ENCODE measurements at places on chromosomes 6 and 20.

DNA sequence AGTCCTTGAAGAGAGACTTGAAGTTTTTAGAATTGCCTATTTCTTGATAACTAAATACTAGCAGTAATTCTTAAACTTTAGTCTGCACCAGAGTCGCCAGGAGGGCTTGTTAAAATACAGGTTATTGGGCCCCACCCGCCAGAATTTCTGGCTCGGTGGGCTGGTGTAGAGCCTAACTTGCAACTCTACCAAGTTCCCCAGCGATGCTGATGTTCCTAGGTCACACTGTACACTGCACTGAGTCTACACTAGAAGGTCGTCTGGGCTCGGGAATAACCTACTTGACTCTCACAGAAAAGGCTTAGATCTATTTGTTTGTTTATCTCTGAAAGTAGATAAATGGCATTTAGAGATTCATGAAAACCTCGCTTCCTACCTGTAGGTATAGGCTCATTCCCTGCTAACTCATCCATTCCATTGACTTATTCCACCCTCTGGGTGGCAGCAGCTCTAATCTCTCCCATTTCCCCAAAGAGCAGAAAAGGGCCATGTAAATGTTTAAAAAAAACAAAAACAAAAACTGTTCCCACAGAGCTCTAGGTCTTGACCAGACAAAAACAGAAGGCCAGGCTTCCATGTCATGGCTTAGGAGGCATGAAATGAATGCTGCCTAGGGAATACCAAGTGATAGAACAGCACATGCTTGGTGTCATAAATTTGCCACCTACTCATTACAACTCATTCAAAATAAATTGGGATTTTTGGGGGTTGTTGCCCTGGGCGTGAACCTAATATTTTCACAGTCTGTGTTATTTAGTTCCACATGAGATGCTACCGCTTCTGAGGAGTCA is 292.1 kb downstream of the ADGB start:
- no peak for DNase-seq

GRCh38 chr6:148379966-148380713 is 37.5 kb downstream of the SASH1 start:
- DNase-seq, result no peak

- no peak for DNase-seq
Observed at GRCh38 chr6:109076377-109076776, 18.3 kb downstream of the SESN1 start.

DNA sequence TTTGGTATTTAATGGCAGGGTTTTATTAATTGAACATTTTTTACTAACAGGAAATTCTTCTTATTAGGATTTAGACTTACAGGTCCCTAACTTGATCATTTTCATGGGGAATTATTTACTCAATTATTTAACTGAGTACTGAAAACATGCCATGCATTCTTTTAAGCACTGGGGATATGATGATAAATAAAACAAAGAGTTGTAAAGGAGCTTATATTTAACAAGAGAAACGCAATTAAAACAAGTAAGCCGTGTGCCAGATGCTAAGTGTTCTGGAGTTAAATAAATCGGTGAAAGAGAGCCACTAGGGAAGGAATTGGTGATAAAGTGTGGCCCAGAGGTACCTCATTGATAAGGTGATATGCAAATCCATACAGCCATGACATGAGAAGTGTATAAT is 214.2 kb upstream of the HTR1E start:
- no peak for DNase-seq

GRCh38 chr20:51419231-51419630 is 123.3 kb downstream of the NFATC2 start:
- no peak for DNase-seq

- no peak for DNase-seq
Observed at GRCh38 chr6:135209803-135210202, 28.7 kb downstream of the MYB start.

GRCh38 chr6:4280707-4281106 is 145.3 kb upstream of the ECI2 start:
- DNase-seq, result no peak

DNA sequence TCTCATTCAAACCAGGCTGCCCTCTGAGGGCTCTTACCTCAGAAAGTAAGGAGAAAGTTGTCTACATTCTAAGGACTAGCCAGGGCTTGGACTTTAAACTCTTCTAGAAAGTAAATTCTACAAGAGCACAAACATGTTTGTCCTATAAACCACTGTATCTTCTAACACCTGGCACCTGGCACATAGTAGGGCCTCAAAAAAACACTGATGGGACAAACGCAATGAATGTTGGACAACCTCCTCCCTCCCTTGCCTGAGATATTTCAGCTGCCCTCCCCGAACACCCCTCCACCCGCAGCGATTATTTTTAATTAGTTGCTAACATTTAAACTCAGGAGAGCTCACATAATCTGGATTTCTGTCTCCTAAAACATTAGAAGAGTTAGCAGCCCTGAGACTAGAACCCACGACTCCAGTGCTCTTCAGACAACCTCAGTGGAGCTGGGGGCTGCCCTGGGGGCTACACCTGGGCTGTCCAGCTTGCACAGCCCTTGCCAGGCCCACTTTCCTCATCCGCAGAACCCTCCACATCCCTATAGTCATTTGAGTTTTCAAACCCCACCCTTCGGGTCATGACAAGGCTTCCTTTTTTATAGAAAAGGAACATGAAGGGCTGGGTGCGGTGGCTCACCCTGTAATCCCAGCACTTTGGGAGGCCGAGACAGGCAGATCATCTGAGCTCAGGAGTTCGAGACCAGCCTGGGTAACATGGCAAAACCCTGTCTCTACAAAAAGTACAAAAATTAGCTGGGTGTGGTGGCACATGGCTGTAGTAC is 4.9 kb downstream of the HCK start:
- no peak for DNase-seq

DNA sequence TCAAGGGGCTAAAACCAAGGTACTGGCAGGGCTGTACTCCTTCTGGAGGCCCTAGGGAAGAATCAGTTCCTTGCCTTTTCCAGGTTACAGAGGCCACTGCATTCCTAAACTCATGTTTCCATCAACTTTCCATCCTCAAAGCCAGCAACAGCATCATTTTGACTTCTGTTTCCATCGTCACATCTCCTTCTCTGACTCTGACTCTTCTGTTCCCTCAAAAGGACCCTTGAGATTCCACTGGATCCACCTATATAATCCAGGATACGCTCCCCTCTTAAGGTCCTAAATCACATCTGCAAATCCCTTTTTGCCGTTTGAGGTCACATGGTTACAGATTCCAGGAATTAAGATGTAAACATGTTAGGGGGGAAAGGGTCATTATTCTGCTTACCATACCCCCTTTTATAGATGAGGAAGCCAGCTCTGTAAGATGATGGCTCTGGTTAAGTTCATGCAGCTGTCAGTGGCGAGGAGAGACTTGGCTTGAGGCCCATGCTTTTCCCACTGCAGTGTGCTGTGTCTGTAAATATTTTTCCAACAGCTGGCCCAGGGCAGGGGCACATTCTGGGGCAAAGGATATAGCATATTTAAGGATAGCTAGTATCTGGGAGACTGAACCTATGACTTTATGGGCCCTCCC is 114.6 kb downstream of the TNFRSF21 start:
- DNase-seq, result no peak

GRCh38 chr6:44699082-44699481 is 311.6 kb downstream of the CDC5L start:
- no peak for DNase-seq

GRCh38 chr6:116265041-116265829 is 11.4 kb upstream of the TSPYL4 start:
- no peak for DNase-seq

DNA sequence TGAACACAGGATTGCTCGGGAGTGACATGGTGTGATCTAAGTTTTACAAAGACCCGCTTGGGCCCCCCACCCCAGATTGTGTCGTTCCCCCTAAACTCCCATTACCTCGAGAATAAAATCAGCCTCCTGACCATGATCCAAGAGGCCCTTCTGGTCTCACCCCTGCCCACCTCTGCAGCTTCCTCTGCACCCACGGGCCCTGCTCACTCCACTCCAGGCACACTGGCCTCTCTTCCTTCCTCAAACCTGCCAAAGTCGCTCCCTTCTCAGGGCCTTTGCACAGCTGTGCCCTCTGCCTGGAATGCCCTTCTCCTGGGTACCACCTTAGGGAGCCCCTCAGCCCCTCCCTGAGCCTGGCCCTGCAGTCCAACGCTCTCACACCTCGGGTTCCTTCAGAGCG is 17.9 kb downstream of the TGM2 start:
- no peak for DNase-seq

DNA sequence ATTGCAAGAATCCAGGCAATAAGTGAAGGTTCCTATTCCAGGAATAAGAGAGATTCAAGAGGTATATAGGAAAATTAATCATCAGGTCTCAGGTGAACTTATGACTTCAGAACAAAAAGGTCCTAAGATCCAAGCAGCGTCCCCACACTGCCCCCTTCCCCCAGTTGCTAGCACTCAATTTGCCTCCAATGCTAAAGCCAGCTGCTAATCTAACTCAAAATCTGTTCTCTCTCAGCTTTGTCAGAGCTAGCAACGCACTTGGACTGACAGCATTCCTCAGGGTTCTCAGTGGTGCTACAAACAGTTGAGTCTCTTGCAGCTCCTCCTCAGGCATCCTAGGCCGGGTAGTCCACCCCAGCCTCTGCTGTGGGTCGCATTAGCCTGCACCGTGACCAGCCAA is 148.3 kb downstream of the RFX6 start:
- no peak for DNase-seq

DNA sequence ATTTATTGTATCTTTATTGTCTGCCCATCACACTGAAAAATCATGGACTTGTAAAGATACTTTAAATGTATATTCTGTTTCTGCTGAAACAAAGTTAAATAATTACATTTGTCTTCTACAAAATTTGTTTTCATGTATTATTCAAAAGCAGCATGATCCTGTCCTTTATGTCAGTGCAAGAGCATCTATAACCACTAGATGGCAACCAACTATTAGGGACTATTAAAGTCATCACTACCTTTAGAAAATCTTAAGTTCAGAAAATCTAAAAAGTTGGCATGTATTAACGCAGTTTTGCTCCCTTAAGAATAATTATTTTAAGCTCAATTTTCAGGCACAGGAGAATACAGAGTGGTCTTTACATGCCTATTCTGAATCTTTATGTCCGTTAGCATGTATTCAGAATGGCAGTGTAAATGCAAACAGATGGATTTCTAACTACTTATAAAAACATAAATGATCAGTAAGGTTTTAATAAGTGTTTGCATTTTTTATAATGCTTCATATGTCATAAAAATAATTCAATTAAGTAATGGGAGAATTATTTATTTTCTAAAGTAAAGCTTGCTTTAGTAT is 17.8 kb downstream of the TMEM30A start:
- no peak for DNase-seq

DNA sequence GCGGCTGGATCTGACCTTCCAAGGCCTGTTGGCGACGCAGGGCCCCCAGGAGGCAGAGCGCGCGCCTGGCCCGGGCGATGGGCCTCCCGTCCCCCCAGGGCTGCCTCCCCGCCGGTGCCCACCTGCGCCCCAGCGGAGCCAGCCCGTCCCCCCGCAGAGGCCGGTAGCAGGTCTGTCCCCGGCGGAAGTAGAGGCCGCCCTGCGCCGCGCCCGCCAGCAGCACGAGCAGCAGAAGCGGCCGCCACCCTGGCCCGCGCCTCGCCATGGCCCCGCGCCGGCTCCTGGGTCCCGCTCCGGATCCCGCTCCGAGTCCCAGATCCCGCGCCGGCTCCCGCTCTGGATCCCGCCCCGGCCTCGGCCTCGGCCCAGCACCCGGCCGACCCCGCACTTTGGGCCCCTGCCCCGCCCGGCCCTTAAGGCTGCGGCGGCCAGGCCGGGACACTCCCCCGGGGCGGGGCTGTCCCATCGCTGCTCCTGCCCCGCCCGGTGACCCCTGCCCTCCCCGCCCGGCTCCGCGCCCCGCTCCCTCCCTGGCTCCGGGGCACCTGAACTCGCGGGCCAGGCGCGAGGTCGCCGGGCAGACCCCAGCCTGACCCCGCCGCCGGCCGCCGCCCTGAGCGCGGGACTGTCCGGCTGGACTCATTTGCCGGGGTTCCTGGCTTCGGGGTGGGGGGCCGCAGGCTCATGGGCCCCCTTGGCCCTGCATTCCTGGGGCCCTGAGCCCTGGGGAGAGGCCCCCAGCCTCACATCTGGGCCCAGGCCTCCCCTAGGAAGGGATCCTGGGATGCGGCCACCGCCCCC is at the start of gene CTSZ:
CTSZ (minus strand) TSS at position 391 of the 801 bp plus-strand sequence; CDS start at position 265, 126 bp downstream.
- peak; percentile 42 for DNase-seq

DNA sequence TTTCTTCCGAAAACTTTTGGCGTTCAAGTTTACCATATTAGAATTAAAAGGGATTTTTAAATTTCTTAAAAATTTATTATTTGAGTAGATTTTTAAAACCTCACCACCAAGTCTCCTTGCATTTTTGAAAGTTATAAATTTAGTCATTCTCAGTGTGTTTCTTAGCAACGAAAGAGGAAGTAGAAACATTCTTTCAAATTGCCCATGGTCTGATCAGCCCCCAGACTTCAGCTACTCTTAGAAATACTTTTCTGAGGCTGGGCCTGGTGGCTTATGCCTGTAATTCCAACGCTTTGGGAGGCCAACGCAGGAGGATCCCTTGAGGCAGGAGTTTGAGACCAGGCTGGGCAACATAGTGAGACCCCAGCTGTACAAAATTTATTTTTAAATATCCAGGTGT is 15.1 kb upstream of the RTF2 start:
- DNase-seq, result no peak

- no peak for DNase-seq
Observed at GRCh38 chr6:53049415-53049814, 15.8 kb upstream of the FBXO9 start.

- DNase-seq, result no peak
Observed at GRCh38 chr20:64048402-64049044, 916 bp downstream of the SOX18 start.

DNA sequence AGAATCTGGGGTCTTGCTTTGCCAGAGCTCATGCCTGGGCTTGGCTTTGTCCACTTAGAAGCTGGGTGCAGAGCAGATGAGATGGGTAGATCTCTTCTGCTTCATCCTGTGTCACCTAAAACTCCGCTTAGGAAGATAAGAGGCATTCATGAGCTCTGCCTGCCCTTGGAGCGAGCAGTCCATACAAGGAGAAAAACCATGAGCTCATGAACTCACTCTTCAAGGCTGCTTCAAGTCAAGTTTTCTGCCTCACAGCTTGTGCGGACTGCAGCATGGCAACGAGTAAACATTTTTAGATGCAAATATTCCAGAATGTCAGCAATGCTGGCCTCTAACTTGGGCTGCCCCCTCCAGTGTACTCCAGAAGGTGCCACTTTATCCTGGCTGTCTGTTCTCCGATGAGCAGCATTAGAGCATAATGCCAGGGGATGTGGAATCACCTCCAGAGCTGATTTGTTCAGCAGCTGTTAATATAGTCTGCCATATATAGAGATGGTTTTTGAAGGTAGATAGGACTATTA is 10.7 kb upstream of the UQCC2 start:
- no peak for DNase-seq

DNA sequence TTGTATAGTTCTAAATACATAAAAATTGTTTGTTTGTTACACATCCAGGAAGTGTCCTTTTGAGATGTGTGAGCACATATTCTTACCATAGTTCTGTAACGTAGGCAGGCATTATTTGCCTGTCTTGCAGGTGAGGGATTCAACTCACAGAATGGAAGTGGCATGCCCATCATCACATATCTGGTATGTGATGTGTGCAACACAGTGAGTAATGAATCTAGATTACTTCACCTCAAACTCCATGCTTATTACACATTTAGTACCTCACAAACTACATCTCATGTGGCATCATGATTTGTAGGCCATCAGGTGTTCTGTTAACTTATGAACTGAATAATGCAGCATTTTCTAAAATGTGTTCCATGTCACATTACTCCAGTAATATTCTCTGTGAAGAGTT is 181.6 kb downstream of the PLCB4 start:
- no peak for DNase-seq

GRCh38 chr20:62723351-62723750 is 14.7 kb downstream of the NTSR1 start:
- no peak for DNase-seq

- no peak for DNase-seq
Observed at GRCh38 chr20:9301129-9302090, 213.0 kb upstream of the LAMP5 start.

Measured in stimulated activated CD4-positive, alpha-beta T cell treated with anti-CD3 and anti-CD28 coated beads, Interleukin-15, amount 100 ng/mL, for 1 hour (primary cell).